ENCODE measurements at places on chromosomes 3 and 15.

DNA sequence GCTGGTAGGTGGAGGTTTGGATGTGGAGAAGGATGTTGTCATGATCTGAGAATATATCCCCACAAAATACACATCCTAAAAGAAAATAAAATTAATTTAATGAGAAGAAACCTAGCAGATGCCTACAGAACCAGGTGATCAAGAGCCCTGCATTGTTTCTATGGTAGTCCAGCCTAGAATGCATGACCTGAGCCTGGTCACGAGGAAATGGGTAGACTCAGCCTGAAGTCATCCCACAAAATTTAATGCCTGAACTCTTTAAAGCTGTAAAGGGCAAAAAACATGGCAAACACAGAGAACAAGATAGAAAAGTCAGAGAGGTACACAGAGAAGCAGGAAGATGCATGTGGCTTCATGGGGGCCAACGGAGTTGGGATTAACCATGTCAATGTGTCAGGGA lies 36.0 kb downstream of the LDHAL6B start:
- no peak for DNase-seq

DNA sequence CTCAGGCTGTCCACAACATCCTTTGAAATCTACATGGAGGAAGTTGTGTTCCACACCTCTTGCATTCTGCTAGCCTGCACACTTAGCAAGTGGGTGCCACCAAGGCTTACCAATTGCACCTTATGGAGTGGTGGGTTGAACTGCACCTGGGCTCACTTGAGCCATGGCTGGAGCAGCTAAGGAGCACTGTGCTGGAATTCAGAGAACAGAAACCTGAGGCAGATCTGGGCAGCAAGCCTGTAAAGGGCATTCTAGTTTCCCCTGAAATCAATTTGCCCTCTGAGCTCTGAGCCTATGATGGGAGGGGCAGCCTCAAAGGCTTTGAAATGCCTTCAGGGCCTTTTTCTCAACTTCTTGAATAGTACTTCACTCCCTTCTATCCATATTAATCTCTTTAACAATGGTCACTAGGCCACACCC lies 18.0 kb downstream of the BTLA start:
- no peak for DNase-seq

GRCh38 chr3:195015021-195015420 lies 255.9 kb downstream of the XXYLT1 start:
- DNase-seq = no peak

- no peak for DNase-seq
These were observed 132.7 kb downstream of the SLC25A26 start for GRCh38 chr3:66353530-66353929.

DNA sequence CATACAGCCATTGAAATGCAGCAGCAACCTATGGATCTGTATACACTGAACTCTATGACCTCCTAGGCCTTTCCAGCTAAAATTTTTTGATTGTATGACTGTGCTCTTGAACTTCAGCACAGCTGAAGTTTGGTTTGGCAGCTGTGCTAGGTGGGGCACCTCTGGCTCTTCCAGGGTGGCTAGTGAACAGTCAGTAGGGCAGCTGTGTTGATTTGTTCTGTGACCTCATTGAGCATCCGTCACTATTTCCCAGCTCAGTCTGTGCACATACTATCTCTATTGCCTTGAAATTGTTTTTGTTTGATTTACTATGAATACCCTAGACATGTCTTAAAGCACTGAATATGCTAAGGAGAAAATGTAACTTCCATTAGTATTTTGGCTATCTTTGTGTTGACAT lies 363.2 kb upstream of the NAALADL2 start:
- no peak for DNase-seq

DNA sequence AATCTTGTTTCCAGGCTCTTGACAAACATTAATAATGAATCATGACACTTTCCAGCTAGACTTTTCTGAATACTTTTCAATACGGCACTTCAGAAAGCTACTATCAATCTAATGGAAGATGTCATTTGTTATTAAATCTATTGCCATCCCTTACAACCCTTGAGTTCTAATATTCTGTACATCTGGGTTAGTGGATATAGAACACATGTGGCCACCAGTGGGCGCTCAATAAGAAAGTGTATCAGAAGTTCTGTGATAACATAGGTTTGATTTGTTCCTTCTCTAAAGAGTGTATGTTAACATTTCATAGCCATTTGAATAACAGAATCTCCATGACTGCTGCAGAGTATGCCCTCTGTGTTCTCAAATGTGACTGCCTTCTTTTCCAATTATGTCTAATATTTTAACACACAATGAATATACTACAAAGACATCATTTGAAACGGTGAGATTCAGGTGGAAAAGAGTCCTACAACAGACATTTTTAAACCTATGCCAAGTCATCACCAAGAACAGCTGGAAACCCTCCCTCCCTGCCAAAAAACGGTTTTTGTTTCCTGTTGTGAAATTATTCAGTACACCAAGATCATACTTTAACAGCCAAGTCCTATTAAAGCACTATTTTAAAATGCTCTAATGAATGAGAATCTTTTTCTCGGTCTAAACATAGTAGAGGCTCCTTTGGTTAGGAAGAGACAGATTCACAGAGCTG lies 22.2 kb downstream of the ALDH1A2 start:
- DNase-seq = peak; percentile 55

- DNase-seq = peak; percentile 5
These were observed 773.1 kb upstream of the NR2F2 start for GRCh38 chr15:95557226-95558046.

DNA sequence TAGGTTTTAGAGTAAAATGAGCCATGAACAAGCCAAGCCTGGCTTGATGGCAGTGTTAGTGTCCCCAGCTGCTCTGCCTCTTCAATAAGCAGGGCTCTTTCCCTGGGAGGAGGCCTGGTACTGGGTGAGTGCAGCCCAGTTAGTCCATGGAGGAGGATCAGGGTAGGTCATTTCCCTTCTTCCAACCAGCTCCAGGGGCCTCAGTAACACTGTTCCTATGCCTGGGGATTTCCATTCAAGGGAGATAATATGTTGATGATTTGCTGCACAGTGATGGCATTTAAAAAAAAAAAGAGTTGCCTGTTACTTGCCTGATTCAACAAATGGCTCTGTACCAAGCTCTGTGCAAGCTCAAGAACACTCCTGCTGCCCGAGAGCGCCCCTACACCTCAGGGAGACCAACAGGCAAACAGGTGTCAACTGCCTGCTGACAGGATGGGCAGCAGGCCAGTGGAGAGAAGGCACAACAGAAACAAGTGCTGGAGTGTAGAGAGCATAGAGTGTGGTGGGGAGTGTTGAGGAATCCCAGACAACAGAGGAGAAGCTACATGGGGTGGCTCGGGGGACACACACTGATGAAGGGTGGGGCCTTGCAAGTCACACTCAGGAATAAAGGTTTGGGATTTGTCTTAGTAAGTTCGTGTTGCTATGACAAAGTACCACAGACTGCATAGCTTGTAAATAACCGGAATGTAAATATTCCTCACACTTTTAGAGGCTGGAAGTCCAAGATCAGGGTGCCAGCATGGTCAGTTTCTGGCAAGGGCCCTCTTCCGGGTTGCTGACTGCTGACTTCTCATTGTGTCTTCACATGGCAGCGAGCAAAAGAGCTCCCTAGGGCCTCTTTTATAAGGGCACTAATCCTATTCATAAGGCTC lies 78.6 kb upstream of the PXYLP1 start:
- no peak for DNase-seq

DNA sequence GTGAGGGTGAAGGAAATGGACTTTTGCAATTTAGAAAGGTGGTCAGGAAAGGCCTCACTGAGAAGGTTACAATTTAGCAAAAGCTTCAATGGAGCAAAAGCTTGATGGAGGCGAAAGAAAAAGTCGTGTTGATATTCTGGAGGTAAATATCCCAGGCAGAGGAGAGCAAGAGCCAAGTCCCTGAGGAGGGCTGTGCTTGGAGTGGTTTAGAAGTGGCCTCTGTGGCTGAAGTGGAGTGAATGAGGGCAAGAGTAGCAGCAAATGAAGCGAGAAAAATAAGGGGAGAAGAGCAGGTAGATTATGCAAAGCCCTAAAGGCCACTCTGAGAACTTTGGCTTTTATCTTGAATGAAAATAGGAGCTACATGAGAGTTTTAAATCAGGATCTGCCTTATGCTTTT lies 54.1 kb downstream of the GUCA1C start:
- DNase-seq = no peak

DNA sequence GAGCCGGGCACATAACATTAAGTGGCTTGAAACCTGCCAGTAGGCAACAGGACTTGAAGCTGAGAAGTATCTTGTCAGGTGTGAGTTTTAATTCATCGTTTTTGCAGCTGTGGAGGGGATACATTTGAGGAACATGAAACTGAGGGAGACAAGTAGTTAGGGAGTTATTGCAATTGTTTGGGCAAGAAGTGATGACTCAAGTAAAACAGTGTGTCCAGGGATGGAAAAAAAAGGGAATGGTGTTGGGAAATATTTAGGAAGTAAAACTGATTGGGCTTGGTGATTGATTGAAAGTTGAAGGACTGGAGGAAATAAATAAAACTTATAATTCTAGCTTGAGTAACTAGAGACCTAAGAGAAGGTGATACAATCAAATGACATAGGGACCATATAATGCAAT lies 85.5 kb downstream of the NCEH1 start:
- DNase-seq = no peak

DNA sequence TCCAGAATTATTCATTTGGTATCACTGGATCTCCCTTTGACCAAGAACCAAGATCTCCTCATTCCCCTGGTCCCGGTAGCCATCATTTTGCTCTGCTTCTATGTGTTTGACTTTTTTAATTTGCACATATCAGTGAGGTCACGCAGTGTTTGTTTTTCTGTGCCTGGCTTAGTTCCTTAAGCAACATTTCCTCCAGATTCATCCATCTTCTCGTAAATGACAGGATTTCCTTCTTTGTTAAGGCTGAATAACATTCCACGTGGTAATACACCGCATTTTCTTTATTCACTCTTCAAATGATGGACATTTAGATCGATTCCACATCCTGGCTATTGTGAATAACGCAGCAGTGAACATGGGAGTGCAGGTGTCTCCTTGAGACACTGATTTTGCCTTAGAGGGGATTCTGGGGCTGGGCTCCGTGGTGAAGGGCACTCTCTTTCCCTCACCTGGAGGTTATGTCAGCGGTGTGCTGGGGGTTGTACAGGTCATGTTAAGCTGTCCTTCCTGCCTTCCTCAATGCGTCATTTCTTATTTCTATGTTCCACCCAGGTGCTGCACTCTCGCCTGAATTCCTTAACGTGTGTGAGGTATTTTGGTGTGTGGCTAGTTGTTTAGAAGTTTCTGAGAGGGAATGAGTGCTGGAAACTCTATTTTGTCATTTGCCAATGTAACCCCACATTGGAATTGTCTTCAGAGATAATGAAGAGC lies 212.2 kb downstream of the LPP start:
- DNase-seq = no peak

GRCh38 chr3:135982404-135982761 lies 16.9 kb downstream of the PPP2R3A start:
- DNase-seq = no peak

- DNase-seq = no peak
These were observed 208.5 kb upstream of the ROPN1 start for GRCh38 chr3:124200407-124200806.

- DNase-seq = no peak
These were observed 179.9 kb downstream of the ZIC1 start for GRCh38 chr3:147589016-147589415.

GRCh38 chr3:113271189-113271588 lies 59.8 kb downstream of the BOC start:
- no peak for DNase-seq

GRCh38 chr3:124657138-124657537 lies 73.1 kb upstream of the UMPS start:
- DNase-seq = no peak

- DNase-seq = no peak
These were observed 200.0 kb upstream of the DNAJC19 start for GRCh38 chr3:181189556-181189955.

- DNase-seq = no peak
These were observed 14.4 kb upstream of the TBL1XR1 start for GRCh38 chr3:177211503-177212277.

GRCh38 chr3:20669184-20669583 lies 483.2 kb upstream of the SGO1 start:
- no peak for DNase-seq

DNA sequence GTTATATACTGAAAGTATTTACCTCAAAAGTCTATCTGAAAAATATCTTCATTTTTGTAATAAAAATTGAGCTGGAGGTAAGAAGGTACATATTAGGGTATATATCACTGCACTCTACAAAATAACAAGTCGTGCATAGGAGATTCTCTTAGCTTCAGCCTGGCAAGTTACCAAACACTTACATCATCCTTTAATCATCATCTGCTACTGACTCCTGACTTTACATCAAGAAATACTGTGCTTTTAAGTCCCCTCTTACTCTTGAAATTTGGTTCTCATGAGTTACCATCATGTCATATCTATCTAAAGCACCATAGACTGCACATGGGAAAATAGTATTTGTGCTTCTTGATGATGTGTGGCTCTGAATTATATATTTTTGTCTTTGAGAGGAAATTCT lies 50.8 kb downstream of the LYSMD4 start:
- DNase-seq = no peak

GRCh38 chr3:190306513-190307163 lies 15.6 kb downstream of the CLDN1 start:
- DNase-seq = peak; percentile 30

DNA sequence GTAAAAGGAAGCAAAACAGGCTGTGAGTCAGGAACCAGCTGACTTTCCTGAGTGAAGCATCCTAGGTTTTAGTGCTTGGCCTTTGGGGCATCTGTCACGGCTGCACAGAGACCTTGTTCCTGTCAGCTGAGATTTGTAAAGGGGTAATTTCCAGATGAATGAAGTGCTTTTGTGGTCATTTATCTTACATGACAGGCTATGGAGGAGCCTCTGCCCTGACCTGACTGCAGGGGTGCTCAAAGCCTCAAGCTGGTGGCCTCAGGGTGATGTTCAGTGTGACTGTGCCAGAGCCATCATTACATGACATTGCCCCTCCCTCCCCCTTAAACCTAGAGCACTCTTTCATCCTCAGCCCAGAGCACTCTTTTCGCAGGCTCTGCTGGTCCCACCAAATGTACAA lies 132.5 kb downstream of the ARNT2 start:
- DNase-seq = no peak

DNA sequence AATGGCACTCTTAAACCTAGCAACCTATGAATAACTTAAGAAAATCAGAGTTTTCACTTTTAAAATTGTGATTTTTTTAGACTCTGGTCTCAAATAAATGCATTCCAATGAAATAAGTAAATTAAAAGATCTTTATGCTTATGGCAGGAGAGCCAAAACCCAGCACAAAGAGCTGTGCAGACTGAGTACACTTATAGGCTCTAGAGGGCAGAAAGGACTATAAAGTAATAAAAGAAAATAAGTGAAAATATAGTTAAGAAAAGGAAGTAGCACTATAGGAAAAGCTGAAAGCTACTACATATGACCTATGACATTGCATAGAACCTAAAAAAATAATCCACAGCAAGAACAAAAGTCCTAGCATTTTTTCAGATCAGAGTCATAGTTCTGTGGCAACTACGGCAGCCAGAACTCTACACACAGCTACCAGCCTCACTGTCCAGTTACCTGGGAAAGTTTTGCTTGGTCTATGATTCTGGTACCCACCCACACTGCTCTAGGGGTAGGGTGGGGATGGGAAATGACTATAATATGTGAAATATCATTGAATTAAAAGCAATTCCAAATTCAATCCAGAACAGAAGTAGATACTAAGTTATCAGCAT lies 30.5 kb downstream of the CLASP2 start:
- no peak for DNase-seq
